ENCODE measurements at places on chromosomes 3 and 15.

DNA sequence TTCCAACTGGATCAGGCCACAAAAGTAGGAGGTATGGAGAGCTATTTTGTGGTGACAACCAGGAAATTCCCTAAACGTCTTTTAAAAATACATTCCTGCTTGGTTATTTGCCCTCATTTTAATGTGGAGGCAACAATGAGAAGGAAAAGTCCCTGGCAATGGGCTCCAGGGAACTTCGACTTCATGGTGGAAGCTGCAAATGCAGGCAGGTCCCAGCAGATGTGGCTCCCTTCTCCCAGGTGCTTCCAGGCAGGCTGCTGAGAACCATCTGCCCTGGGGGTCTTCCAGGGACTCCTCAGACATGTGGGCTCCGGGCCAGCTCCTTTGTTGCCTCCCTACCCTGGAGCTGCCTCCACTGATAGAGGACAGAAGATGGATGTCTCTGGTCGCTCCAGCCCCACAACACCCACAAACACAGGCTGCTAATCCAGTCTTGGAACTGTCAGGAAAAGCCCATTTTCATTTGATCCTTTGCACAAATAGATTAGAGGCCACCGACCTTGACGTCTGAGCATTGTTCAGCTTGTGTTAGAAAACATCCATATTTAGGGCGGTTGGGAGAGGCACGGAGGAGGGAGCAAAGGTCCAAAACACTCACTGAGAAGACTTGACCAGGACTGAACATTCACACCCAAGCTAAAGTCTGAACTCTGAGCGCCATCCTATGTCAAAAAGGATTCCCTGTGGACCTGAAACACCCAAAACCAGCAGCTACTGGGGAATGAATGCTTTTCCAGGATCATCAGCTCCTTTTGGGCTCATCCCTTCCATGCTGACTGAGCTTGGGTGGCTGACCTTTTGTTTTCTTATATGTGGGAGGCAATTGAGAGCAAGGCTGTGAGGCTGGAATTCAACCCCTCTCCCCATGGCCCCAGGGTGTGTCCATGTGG lies 30.2 kb upstream of the SLCO2A1 start:
- no peak overlapping the region for H3K27ac ChIP-seq
- no peak for DNase-seq
- peaks cover 13% of the 10 kb centered on the region for H3K27me3 ChIP-seq
- peaks cover 4% of the 10 kb centered on the region for H3K4me1 ChIP-seq
- H3K4me3 ChIP-seq, result no peak overlapping the region

DNA sequence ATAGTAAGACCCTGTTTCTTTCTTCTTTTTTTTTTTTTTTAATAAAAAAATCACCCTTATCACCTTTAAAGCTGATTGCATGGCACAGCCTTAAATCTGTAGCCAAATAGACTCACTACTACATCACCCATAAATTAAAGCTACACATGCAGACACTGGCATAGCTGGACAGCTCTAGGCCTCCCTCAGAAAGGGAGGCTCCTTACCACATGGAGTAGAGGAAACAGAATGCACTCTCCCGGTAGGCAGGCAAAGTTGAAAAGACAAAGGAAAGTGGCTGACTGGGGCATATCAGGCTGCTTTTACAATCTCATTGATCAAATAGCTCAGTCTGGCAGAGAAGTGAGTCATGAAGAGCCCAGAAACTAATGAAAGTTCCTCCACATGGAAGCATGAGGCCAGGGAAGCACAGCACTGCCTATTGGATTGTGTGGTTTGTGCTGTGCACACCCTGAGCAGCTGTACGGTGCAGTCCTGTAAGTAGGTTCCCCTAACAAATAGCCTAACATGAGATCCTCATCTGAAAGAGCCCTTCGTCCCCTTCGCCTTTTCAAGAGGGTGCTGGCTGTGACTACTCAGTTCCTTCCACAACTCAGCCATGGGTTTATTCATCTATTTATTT lies 32.7 kb upstream of the FAM98B start:
- no peak overlapping the region for H3K4me3 ChIP-seq
- peaks cover 20% of the 10 kb centered on the region for H3K27me3 ChIP-seq
- no peaks in the 10 kb centered on the region for H3K4me1 ChIP-seq
- peaks cover 3% of the 10 kb centered on the region for H3K36me3 ChIP-seq
- no peak overlapping the region for H3K27ac ChIP-seq
- DNase-seq, result no peak

GRCh38 chr3:63086190-63086589 lies 191.9 kb upstream of the SYNPR start:
- H3K27me3 ChIP-seq, result no peaks in the 10 kb centered on the region
- H3K27ac ChIP-seq, result no peak overlapping the region
- H3K4me1 ChIP-seq, result no peaks in the 10 kb centered on the region
- no peak for DNase-seq
- no peak overlapping the region for H3K4me3 ChIP-seq

DNA sequence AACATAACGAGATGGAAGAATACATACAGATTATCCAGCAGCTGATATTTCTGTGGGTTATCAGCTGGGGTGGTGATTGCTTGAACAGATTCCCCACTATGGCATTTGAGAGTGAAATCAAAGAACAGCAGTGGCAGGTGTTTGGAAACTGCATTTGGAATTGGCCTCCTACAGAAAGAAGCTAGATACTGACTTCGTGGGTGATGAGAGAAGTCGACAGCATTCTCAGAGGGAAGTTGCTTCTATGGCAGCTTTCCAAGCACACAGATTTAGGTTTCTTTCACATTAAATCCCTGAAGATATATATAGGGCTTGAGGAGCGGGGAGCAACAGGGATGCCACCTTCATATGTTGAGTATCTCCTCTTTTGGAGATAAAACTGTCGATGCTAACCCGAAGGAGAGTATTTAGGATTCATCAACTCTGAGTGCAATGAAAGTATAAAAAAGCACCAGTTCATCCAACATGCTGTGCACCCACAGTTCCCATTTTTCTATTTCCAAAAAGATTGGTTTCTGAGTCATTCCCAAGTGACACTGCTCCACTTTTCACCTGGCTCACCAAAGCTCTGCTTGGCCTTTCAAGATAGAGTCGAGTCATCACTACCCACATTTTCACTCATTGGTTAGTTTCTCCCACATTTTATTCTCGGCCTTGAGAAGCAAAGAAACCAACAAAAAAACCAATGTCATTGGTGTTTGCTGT lies 579.8 kb upstream of the SUCLG2 start:
- no peaks in the 10 kb centered on the region for H3K4me1 ChIP-seq
- DNase-seq, result no peak
- H3K36me3 ChIP-seq, result no peaks in the 10 kb centered on the region
- no peak overlapping the region for H3K4me3 ChIP-seq
- H3K27ac ChIP-seq, result no peak overlapping the region

GRCh38 chr3:21188459-21188858 lies 562.6 kb downstream of the ZNF385D start:
- no peak overlapping the region for H3K4me3 ChIP-seq
- H3K36me3 ChIP-seq, result no peaks in the 10 kb centered on the region
- no peak overlapping the region for H3K27ac ChIP-seq
- DNase-seq, result no peak
- no peaks in the 10 kb centered on the region for H3K4me1 ChIP-seq
